Mesendoderm (in vitro differentiated cells): ENCODE measurements at places on chromosomes 7 and 10.

- DNase-seq: peak; percentile 32
- H3K36me3 ChIP-seq: no peaks in the 10 kb centered on the region
- H3K4me1 ChIP-seq: no peaks in the 10 kb centered on the region
Observed at GRCh38 chr7:1404898-1405548, 54.2 kb downstream of the MICALL2 start.

- H3K36me3 ChIP-seq: peaks cover 2% of the 10 kb centered on the region
- H3K27ac ChIP-seq: no peak overlapping the region
- DNase-seq: no peak
- H3K4me1 ChIP-seq: peaks cover 17% of the 10 kb centered on the region
- H3K27me3 ChIP-seq: no peaks in the 10 kb centered on the region
- no peak overlapping the region for H3K4me3 ChIP-seq
Observed at GRCh38 chr7:127890726-127891125, 140.5 kb downstream of the LRRC4 start.

- no peaks in the 10 kb centered on the region for H3K36me3 ChIP-seq
- H3K4me3 ChIP-seq: no peak overlapping the region
Observed at GRCh38 chr7:28705350-28705749, 252.8 kb downstream of the TRIL start.

DNA sequence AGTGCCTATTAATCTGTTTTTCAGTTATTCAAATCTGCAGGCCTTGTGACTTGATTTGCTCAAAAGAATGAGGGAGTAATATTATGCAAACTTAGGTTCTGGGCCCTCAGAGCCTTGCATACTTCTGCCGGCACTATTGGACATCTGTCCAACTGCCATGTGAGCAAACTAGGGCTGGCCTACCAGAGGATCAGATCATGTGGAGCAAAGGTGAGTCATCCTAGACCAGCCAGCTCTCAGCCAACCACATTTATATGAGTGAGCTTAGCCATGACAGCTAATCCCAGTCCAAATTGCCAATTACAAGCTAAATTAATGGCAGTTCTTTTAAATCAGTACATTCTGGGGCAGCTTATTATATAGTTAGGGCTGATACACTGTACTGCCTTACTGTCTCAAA is 69.6 kb downstream of the SDHAF3 start:
- H3K4me3 ChIP-seq: no peak overlapping the region
- H3K27me3 ChIP-seq: no peaks in the 10 kb centered on the region
- no peak for DNase-seq
- no peak overlapping the region for H3K27ac ChIP-seq
- H3K36me3 ChIP-seq: no peaks in the 10 kb centered on the region

DNA sequence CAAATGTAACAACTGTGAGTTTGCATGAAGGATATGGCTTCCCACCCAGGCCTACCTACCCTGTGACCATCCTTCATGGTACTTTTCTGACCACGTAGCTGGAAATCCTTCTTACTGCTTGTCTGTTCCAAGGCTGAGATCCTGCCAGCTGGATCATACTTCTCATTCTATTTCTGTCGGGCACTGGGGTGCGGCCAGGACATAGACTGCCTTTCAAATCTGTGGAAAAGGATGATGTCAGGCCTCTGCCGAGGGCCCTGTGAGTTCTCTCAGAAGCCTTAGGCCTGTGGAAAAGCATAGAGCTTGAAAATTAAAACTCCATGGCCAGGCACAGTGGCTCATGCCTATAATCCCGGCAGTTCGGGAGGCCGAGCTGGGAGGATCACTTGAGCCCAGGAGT is 10.0 kb downstream of the VWC2 start:
- no peak for DNase-seq
- no peaks in the 10 kb centered on the region for H3K27me3 ChIP-seq
- no peaks in the 10 kb centered on the region for H3K36me3 ChIP-seq
- no peaks in the 10 kb centered on the region for H3K4me1 ChIP-seq

- H3K36me3 ChIP-seq: no peaks in the 10 kb centered on the region
- H3K4me1 ChIP-seq: peaks cover 4% of the 10 kb centered on the region
- no peak for DNase-seq
- no peak overlapping the region for H3K27ac ChIP-seq
Observed at GRCh38 chr7:84162125-84162524, 32.5 kb downstream of the SEMA3A start.

DNA sequence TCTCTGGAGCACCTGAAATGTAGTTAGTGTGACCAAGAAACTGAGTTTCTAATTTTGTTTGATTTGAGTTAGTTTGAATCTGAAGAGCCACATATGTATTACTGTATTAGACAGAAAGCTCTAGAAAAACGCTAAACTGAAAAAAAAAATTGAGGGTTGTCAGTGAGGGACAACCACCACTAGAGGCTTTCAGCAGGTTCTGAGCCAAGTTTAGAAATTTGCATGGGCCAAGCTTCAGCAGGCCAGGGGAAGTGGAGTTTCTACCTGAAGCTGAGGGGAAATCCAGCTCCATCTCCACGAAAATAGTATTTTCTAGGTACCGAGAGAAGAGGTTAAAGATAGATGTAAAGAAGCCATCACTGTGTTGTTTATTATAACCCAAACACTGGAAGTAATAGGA is 77.9 kb upstream of the PLXNA4 start:
- H3K4me3 ChIP-seq: no peak overlapping the region
- H3K4me1 ChIP-seq: peaks cover 4% of the 10 kb centered on the region
- DNase-seq: peak; percentile 80
- no peaks in the 10 kb centered on the region for H3K36me3 ChIP-seq
- no peak overlapping the region for H3K27ac ChIP-seq

DNA sequence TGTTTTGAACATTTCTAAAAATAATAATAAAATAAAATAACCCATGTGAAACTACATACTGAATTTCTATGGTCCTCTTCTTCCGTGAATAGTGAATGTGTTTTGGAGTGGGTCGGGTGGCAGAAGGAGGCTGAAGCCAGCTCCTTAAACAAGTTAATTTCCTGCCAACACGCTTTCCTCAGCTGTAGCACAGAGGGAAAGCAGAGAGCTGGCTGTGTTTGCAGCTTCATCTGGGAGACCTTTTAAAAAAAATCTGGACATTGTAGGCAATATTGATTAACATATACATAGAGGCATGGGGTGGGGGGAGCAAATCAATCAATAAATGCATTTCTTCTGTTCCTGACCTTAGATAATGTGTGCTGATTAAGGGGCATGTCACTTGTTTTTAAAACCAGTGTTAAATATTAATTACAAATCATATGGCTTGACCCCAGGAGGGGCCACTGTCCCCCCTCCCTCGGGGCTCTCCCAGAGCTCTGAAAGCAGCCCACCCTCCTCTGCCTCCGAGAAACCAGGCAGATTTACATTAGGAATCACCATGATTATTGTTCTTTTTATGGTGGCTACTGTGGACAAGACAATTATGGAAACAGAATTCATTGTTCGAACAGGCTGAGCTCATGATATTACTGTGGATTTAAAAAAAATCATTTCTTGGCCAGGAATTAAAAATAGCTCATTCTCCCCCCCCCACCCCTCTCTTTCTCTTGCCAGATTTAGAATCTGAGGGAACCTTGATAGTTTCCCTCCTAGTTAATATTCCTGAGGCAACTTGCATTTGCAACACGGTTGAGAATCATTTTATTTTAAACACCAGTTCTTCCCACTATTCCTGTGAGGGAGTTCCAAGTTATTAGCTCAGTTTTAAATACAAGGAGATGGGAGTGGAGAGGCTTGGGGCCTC is 100.5 kb upstream of the CARD11 start:
- no peak overlapping the region for H3K27ac ChIP-seq
- H3K4me3 ChIP-seq: no peak overlapping the region
- H3K4me1 ChIP-seq: no peaks in the 10 kb centered on the region

DNA sequence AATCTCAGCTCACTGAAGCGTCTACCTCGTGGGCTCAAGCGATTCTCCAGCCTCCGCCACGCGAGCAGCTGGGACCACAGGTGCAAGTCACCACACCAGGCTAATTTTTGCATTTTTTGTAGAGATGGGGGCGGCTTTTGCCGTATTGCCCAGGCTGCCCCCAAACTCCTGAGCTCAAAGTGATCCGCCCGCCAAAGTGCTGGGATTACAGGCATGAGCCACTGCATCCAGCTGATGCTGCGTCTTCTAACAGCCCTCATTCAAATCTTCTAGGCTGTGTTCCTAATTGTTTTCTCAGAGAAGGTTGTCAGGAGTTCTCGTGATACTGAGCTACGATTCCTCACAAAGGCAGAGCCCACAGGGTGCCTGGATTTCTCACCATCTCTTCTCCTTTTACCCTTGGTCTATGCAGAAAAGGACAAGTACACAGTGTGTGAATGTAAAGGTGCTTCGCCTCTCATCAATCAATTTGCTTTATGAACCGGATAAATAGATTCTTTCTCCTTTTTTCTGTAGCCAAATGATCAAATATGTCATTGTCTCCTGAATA is 247.3 kb upstream of the PTN start:
- H3K27ac ChIP-seq: no peak overlapping the region
- no peaks in the 10 kb centered on the region for H3K4me1 ChIP-seq
- peak; percentile 40 for DNase-seq
- no peak overlapping the region for H3K4me3 ChIP-seq

DNA sequence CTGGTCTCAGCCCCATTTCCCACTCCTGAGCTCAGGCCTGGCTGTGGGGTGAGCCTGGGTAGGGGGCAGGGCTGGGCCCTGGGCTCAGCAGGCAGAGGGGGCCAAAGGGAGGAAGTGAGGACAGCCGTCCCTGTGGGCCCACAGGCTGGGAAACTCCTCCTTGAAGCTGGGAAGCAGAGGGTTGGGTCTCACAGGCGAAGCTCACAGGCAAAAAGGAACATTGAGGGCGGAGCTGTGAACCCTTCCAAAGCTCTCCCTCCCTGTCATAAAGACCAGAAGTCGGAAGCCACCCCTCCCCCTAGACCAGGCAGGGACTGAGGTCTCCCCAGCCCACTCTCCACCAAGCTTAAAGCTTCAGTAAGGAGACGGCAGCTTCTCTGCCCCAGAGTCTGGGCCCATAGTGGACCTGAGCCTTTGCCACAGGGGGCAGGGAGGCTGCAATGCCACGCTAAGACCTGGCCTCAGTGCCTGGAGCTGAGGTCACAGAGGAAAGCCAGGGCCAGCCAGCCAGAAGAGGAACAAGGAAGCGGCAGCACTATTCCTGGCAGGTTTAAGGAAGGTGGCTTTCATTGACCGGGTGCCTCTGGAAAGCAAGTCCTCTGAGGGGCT is 1.0 kb upstream of the KCP start:
- no peak overlapping the region for H3K4me3 ChIP-seq
- H3K27me3 ChIP-seq: peaks cover 10% of the 10 kb centered on the region

- H3K4me1 ChIP-seq: no peaks in the 10 kb centered on the region
- H3K36me3 ChIP-seq: no peaks in the 10 kb centered on the region
- no peak overlapping the region for H3K4me3 ChIP-seq
- H3K27me3 ChIP-seq: no peaks in the 10 kb centered on the region
Observed at GRCh38 chr10:107576746-107577145, 412.2 kb upstream of the SORCS1 start.

- H3K27ac ChIP-seq: no peak overlapping the region
- DNase-seq: no peak
- H3K36me3 ChIP-seq: no peaks in the 10 kb centered on the region
- no peaks in the 10 kb centered on the region for H3K27me3 ChIP-seq
- peaks cover 3% of the 10 kb centered on the region for H3K4me1 ChIP-seq
Observed at GRCh38 chr10:104139221-104139620, 17.2 kb downstream of the SFR1 start.

GRCh38 chr7:68865351-68866199 is 732.7 kb upstream of the AUTS2 start:
- no peak for DNase-seq
- no peaks in the 10 kb centered on the region for H3K27me3 ChIP-seq
- H3K4me1 ChIP-seq: no peaks in the 10 kb centered on the region
- no peak overlapping the region for H3K4me3 ChIP-seq
- peak overlapping the region; percentile 95 for H3K27ac ChIP-seq
- no peaks in the 10 kb centered on the region for H3K36me3 ChIP-seq

GRCh38 chr7:141864765-141865447 is 23.6 kb upstream of the PRSS37 start:
- no peak overlapping the region for H3K27ac ChIP-seq
- H3K4me1 ChIP-seq: no peaks in the 10 kb centered on the region
- no peak for DNase-seq
- no peaks in the 10 kb centered on the region for H3K36me3 ChIP-seq
- H3K4me3 ChIP-seq: no peak overlapping the region
- no peaks in the 10 kb centered on the region for H3K27me3 ChIP-seq

DNA sequence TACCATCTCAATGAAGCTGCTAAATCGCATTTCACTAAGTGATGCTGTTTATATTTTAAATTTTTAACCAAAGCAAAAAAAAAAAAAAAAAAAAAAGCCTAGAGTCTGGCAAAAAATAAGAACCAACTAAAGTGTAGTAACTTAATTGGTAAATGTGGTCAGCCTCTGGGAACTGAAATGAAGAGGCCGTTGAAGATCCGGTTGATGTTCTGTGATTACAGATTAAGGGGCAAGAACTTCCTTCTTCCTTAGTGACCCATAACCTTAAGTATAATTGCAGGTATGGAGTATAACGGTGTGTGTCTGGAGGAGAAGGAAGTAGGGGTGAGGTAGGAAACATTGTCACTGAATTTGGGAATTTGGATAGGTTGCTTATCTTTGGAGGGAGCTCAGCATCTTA is 7.7 kb upstream of the SRGN start:
- H3K4me3 ChIP-seq: no peak overlapping the region
- H3K36me3 ChIP-seq: no peaks in the 10 kb centered on the region
- H3K27me3 ChIP-seq: no peaks in the 10 kb centered on the region
- no peak for DNase-seq
- no peaks in the 10 kb centered on the region for H3K4me1 ChIP-seq

DNA sequence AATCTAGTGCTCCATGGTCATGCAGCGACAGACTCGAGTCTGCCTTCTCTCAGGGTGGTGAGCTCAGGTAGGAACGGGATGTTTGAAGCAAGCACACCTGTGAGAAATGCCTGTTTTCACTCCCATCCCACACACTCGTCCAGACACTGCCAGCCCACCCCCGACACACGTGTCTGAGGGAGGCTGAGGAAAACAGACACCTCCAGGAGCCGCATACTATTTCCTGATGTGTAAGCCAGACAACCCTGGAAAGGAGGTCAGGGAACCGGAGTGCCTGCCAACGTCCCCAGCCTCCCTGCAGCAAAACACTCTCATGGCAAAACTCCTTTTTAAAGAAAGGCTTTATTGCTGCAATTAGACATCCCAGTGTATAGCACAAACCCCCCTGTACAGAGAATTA is 80.2 kb downstream of the ALOX5 start:
- H3K27me3 ChIP-seq: no peaks in the 10 kb centered on the region
- no peak for DNase-seq
- H3K4me1 ChIP-seq: no peaks in the 10 kb centered on the region
- H3K27ac ChIP-seq: no peak overlapping the region

- DNase-seq: peak; percentile 6
- H3K27ac ChIP-seq: no peak overlapping the region
- no peaks in the 10 kb centered on the region for H3K36me3 ChIP-seq
- no peaks in the 10 kb centered on the region for H3K4me1 ChIP-seq
Observed at GRCh38 chr10:73332379-73332778, 26.3 kb downstream of the CFAP70 start.
